Nasal cavity respiratory epithelium epithelial cell of viscerocranial mucosa (primary cell): ENCODE measurements at places on chromosomes 1 and 21. TPM values are rescaled to one million over a fixed set of nuclear protein-coding genes. Genes with fewer than 3 reads are reported as not detected.

SPATA21 gene
- total RNA-seq = not detected in 2 replicates

CRNN gene
- 3.8 and 24.6 TPM in 2 replicates for total RNA-seq

CEPT1 gene
- total RNA-seq = 56.7 and 66.8 TPM in 2 replicates

LAPTM5 gene
- total RNA-seq = under 0.01 and 0.14 TPM in 2 replicates

C1orf198 gene
- 11.6 and 18.1 TPM in 2 replicates for total RNA-seq

LCE1B gene
- total RNA-seq = not detected in 2 replicates

CFAP45 gene
- 0.14 and 0.34 TPM in 2 replicates for total RNA-seq

SLFNL1 gene
- under 0.01 and 0.21 TPM in 2 replicates for total RNA-seq

SPRR1A gene
- total RNA-seq = 3.1 and 9.5 TPM in 2 replicates

FMO4 gene
- total RNA-seq = 0.68 and 3.3 TPM in 2 replicates

LCK gene
- under 0.01 TPM in 1 of 2 replicates, not detected in the other for total RNA-seq

DUSP23 gene
- total RNA-seq = 29.4 and 46.0 TPM in 2 replicates

PKN2 gene
- 29.7 and 46.9 TPM in 2 replicates for total RNA-seq

PDE9A gene
- 0.68 and 6.1 TPM in 2 replicates for total RNA-seq

LGR6 gene
- total RNA-seq = under 0.01 TPM in 1 of 2 replicates, not detected in the other

LYPD8 gene
- total RNA-seq = not detected in 2 replicates

NEK2 gene
- under 0.01 TPM in 1 of 2 replicates, not detected in the other for total RNA-seq

FLG gene
- total RNA-seq = 0.28 and 1.0 TPM in 2 replicates

ENAH gene
- total RNA-seq = 65.6 and 197 TPM in 2 replicates

FAM151A gene
- not detected in 2 replicates for total RNA-seq

CRABP2 gene
- 22.9 and 141 TPM in 2 replicates for total RNA-seq

GAS5 gene
- 576 and 1,864 TPM in 2 replicates for total RNA-seq

IGSF21 gene
- total RNA-seq = not detected in 2 replicates

DCST1 gene
- total RNA-seq = not detected in 2 replicates

CHRNB2 gene
- total RNA-seq = under 0.01 and 0.07 TPM in 2 replicates

TENT5C gene
- total RNA-seq = 0.34 and 0.36 TPM in 2 replicates

TINAGL1 gene
- total RNA-seq = 88.2 and 129 TPM in 2 replicates

CD58 gene
- 20.2 and 43.4 TPM in 2 replicates for total RNA-seq

LINGO4 gene
- not detected in 2 replicates for total RNA-seq

GJA4 gene
- total RNA-seq = not detected in 2 replicates

TNFSF4 gene
- 0.34 and 1.4 TPM in 2 replicates for total RNA-seq

CDK18 gene
- 1.0 and 19.7 TPM in 2 replicates for total RNA-seq

DENND2C gene
- total RNA-seq = 26.8 and 40.0 TPM in 2 replicates

SH2D2A gene
- 1.7 and 2.1 TPM in 2 replicates for total RNA-seq

GNG4 gene
- total RNA-seq = 0.57 TPM in 1 of 2 replicates, not detected in the other

SH2D1B gene
- total RNA-seq = 0.07 TPM in 1 of 2 replicates, not detected in the other

PADI2 gene
- 0.14 and 1.0 TPM in 2 replicates for total RNA-seq

TUT4 gene
- total RNA-seq = 27.0 and 51.5 TPM in 2 replicates

TRIM17 gene
- total RNA-seq = 1.7 and 5.3 TPM in 2 replicates

LRRC39 gene
- total RNA-seq = under 0.01 and 0.43 TPM in 2 replicates
